ENCODE measurements at places on chromosomes 6 and 20. TPM values are rescaled to one million over a fixed set of nuclear protein-coding genes. Genes with fewer than 3 reads are reported as not detected.

GRCh38 chr6:7439228-7439627 lies 49.6 kb downstream of the RIOK1 start:
- no peak for DNase-seq

GRCh38 chr6:89997456-89998445 lies 103.5 kb downstream of the GJA10 start:
- no peak for DNase-seq

- DNase-seq, result no peak
These were observed 24.7 kb upstream of the BLCAP start for GRCh38 chr20:37552415-37552814.

DNA sequence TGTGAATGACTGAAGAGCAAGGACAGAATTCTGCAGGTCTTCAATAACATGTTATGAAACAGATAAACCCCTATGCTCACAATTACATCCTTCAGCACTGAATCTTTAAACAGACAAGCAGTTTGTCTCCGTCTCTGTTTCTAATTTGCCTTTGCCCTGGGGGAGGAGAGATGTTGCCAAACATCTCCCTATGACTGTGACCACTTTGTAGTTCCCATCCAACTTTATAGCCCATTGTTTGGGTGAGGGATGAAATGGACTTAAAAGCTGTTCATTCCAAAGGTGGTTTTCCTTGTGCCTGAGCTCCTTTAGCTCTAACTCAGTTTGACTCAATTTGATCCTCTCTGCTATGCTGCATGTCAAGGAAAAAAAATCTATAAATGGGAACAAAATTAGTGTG lies 19.5 kb upstream of the ADTRP start:
- no peak for DNase-seq

- DNase-seq, result no peak
These were observed 952.6 kb upstream of the MAP3K7 start for GRCh38 chr6:91539456-91539855.

GRCh38 chr6:13248584-13248985 lies 79.8 kb downstream of the TBC1D7 start:
- DNase-seq, result no peak

DNA sequence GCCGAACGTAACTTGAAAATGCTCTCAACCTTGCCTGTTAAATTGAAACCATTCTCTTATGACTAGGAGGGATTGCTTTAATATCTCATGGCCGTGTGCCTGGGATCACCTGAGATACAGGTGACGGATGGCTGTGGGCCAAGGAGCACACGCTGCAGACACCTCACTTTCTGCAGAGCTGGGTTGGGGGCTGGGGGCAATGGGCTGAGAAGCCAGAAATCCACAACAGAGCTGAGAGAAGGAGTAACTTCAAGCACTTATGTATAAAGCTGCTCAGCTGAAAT lies 170.9 kb downstream of the DTNBP1 start:
- no peak for DNase-seq

DNA sequence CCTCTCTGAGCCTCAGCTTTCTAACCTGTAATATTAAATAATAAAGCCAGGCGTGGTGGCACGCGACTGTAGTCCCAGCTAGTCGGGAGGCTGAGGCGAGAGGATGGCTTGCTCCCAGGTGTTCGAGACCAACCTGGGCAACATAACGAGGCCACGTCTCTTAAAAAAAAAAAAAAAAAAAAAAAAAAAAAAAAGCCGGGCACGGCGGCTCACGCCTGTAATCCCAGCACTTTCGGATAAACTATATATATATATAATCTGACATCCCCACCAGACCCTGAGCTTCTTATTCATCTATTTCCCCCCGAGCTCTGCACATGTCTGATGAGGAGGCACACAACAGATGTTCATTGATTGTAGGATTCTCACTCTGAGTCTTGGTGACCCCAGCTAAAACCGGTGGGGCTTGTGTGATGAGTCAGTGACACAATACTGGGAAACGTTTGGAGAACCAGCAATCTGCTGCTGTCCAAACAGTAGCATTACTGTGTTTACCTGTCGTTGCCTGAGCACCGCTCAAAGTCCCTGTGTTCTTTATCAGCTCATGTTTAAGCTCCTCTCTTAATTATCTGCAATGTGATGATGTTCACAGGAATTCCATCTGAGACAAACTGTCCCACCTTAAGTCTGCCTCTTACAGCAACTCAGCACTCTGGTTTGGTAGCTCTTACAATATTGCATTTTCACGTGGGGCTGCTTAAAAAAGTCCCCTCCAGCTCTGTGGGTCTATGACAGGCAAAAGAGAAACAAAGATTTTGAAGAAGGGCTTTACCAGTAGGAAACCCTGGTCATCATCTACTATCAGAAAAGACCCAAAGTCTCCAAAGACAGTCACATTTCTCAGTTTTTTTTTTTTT lies 1.0 kb upstream of the SPATA2 start:
- no peak for DNase-seq

GRCh38 chr6:36809941-36810803 lies 29.1 kb downstream of the CPNE5 start:
- DNase-seq, result no peak

JAG1 gene
- total RNA-seq, result 171 TPM

CAPN11 gene
- 0.76 TPM for total RNA-seq

CFAP206 gene
- total RNA-seq, result 0.21 TPM

PTCHD4 gene
- 0.47 TPM for total RNA-seq

SALL4 gene
- total RNA-seq, result not detected
